ENCODE measurements at places on chromosomes 7 and 10.
A peak's percentile ranks its signal among the peaks of the same experiment; 100 is the strongest.

GRCh38 chr10:133276435-133277201, at the start of gene ADAM8:
ADAM8 (minus strand) TSS chr10:133276868; CDS start chr10:133276817, 51 bp downstream.
- peak; percentile 27 for DNase-seq

DNA sequence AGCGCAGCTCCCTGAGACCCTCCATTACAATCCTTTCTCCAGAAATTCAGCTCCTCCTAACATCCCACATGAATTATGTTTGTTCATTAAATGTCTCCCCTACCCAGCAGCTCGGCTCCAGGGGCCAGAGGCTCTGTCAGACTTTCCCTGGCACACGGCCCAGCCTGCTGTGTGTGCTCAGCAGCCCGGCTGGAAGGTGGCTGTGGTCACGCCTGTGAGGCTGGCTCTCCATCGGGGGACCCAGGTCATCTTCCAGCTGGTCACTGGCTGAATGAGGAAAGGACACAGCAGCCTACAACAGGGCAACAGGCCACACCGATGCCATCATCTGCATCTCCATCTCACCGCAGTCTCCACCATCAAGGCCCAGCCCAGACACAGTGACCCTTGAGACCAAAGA, 219.8 kb downstream of the MAD1L1 start:
- DNase-seq, result peak; percentile 58

DNA sequence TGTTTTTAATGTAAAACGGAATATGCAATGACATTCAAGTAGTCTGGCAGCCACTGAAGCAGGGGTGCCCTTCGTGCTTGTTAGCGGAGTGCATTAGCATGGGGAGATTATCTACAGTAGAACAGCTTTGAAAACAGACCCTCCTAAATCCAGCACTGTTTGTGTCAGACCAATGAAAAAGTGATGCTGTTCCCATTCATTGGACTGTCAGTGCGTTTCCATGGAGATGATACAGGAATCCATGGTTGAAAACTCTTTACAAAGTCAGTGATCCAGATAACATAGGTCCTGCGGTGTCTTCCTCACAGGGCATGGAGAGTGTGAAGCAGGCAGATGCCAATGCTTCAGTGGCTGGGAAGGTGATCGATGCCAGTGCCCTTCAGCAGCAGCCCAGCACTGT, 73.6 kb downstream of the ITGB8 start:
- no peak for DNase-seq

DNA sequence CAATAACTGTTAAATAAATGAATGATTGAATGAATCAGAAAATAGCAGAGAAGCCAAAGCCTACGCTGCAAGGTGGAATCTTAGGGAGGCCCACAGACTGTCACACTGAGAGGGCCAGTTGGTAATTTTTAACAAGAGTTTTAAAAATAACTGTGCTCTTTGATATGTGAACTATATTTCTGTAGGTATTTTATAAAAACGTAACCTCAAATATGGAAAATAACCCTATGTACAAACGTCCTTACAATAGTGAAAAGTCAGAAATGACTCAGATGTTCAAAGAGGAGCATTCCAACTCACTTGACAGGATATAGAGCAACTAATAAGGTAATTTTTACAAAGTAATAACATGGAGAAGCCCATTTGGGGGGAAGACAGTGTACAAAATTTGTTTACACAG, 18.9 kb upstream of the TMEM273 start:
- DNase-seq, result no peak

DNA sequence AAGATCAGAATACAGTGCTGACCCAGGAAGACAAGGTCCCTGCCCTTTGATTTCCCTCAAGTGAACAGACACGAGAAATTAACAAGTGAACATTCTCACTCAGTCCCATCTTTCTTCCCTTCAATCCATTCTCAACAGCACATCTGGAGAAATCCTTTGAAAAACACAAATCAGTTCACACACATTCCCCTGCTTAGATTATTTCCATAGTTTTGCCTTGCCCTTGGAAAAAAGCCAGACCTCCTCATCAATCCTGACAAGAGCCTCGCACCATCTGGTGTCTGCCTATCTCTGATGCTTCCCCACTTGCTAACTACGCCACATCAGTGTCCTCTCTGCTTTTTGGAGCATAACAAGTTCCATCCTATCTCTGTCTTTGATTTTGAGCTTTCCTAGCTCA, 94.4 kb upstream of the KIAA1217 start:
- no peak for DNase-seq

DNA sequence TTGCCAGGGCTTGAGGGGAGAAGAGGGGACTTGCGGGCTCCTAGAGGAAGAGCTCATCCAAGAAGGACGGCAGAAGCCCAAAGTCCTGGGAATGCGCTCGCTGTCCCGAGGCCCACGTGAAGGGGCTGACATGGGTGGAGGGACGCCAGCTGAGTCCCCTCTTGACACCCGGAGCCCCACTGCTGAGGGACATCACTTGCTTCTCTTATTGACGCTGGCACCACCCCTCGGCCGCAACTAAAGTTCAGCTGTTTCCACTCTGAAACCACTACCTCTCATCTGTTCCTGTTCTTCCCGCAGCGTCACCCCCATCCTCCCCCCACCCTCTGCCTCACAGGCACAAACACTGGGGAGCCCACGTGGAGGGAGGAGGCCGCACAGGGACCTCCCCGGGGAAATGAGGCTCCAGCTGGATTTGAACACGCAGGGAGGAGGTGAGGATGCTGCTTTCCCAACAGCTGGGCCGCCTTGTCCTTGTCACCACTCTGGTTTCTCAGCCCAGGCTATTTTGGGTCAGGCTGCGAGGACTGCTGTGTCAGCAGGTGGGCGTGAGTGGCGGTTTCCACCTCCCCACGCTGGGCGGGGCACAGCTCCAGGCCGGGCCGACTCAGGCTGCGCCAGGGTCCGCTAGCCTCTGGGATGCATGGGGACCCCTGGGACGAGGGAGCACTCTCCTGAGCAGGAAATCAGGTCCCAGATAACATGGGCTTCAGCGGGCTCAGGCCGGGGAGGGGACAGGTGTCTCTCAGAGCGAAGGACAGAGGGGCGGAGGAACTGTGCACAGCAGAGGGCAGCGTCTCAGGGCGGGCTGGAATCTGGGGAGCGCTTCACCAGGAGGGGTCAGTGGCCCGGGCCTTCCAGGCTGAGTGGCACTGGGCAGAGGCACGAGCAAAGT, 156.3 kb downstream of the ZNF248 start:
- DNase-seq, result no peak

GRCh38 chr7:25314094-25314730, 85.9 kb upstream of the NPVF start:
- DNase-seq, result no peak

DNA sequence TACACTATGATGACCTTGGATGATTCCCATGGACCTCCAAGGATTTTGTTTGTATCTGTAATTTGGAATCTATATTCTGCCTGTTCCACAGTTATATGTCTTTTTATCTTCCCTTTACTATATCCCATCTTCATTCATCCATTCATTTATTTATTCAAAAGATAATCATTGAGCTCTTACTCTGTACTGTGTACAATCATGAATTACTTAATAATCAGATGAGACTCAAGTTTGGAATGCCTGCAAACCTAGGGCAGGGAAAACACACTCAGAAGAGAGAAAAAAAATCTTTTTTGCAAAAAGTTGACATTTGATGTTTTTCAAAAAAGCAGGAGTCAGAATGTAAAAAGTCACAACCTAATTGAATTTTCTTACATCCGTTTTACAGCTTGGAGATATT, 170.2 kb upstream of the GNAI1 start:
- no peak for DNase-seq

DNA sequence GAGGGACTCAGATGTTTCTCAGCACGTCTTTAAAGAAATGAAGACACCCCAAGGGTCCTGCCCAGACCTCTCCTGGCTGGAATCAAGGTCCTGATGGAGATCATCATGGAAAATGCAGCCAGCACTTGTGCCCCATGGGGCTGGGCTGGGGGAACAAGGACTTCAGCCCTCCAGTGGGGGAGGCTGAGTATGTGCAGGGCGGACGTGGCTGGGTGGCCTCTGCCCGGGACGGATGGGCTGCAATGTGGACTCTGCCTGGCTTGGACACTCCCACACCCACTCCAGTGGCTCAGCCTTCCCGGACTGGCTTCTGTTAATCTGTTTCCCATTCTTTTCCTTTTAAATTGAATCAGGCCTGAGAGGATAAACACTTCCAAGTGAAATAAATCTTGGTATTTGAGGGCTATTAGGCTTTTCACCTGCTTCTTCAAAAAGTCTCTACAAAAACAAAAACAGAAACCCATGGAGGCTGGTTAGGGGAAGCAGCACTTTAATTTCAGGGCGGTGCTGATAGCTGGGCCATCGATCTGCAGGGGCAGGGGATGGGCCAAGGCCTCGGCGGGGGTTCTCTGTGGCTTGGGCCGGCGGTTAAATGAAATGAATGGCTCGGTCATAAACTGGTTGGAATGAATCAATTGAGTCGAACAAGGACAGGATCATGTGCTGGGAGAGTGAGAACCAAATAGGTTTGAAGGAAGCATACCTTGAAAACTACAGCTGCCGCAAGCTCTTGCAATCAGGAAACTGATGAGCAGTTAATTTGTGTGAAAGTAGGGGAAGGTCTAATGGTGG, 51.4 kb downstream of the ADARB2 start:
- DNase-seq, result no peak

GRCh38 chr10:29131952-29132547, 156.8 kb upstream of the LYZL1 start:
- DNase-seq, result peak; percentile 55

GRCh38 chr7:42381161-42381560, 144.2 kb upstream of the GLI3 start:
- DNase-seq, result no peak

GRCh38 chr10:132845041-132845551, 59.1 kb upstream of the NKX6-2 start:
- no peak for DNase-seq

DNA sequence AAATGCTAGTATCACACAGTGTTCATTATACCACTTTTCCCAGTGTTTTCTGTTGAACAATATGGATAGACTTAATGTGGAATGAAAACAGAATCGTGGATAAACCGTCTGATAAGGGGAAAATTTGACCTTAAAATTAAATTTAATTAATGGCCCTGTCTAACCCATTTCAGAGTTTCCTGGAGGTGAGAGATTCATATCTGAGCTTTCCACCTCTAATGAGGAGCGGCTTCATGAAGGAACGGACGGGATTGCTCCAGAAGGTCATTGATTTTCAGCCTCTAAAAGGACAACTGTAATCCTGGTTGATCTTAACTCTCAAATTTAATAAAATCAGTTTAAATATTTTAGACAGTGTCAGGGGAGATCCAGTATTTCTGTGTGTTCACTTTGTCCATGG, 874.9 kb downstream of the GRID1 start:
- DNase-seq, result no peak

DNA sequence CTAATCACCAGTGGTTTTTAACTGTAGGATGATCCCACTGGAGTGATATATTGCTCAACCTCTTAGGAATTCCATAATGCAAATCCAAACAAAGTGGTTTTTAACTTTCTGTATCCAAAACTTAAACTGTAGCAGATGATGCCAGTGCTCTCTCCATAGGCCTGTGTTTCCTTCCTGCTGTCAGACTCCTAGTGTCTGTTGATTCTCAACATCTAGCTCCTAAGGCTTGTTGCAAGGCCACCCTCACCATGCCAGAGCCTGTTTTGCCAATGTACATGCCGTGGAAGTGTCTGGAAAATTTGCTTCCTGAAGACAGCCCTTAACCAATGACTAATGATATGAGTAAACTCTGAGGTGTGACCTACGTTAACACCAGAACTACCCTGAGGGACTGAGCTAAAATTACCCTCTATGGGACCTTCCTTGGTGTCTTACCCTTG, 39.3 kb downstream of the C1GALT1 start:
- peak; percentile 82 for DNase-seq

DNA sequence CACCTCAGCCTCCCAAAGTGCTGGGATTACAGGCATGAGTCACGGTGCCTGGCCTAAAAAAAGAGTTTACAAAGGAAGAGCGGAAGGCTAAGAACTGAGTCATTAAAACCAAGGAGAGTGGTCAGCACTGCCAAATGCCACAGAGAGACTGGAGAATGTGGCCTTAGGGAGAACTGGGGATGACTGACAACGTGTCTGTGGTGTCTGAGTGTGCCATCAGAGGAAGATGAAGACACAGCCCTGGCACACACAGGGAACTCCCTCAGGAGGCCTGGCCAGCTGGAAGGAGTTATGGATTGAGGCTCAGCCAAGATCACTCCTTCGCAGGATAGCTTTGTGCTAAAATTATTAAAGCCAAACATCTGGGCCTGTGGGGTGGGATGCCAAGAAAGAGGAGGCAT, 3.9 kb upstream of the INA start:
- peak; percentile 97 for DNase-seq

DNA sequence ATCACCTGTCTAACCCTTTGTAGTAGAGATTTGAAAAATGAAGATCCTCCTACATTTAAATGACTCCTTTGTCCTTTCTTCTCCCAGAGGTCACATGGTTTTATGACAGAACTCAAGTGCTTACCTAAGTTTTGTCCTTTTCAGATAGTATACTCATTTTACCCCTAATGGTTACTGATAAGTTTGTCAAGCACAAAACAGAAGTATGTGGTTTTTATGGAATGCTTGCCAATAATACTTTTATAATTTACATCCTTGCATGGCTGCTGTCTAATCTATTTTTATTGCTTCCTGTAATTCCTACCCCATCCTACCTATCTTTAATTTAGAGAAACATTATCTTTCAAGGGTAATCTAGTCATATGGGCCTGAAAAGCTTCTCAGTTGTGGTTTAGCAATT, 37.5 kb downstream of the HELLS start:
- DNase-seq, result no peak

DNA sequence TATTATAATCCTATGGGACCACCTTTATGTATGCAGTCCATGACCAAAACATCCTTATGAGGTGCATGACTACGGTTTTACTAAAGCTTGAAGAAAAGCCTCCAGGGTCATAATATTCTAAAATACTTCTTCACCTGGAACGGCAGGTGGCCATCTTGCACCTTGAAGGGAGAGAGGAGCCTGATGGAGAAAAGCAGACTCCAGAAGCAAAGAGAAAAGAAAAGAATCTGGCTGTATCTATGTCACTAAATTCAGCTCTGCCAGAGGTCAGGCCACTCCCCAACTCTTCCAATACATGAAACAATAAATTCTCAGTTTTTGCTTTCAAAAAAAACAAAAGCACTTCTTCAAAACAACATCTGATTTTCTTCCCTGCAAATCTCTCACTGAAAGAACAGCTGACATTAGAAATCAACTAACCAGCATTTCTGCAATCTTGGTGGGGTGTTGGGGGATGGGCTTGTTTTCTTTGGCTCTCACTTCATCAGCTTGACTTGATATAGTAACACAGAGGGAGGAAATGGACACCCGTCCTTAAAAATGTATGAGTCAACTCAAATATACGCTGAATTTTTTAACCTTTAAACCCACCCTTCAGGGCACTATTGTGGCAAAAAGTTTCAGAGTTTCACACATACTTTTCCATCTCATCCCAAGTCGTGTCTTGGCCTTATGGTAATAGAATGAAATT, 21.7 kb downstream of the HIBADH start:
- peak; percentile 81 for DNase-seq

GRCh38 chr7:128379900-128380479, 18.5 kb upstream of the PRRT4 start:
- no peak for DNase-seq

DNA sequence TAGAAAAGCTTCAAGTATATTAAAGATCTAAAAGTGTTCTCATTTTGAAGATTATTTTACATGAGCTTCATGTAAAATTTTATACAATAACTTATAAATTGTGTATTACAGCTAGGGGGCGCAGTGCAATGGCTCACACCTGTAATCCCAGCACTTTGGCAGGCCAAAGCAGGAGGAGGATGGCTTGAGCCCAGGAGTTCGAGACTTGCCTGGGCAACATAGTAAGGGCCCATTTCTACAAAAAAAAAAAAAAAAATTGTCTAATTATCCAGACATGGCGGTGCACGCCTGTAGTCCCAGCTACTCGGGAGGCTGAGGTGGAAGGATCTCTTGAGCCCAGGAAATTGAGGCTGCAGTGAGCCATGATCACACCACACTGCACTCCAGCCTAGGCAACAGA, 16.6 kb downstream of the ACBD5 start:
- peak; percentile 73 for DNase-seq

Measured in adipocyte (in vitro differentiated cells).